ENCODE measurements at places on chromosomes 1 and 21.
A peak's percentile ranks its signal among the peaks of the same experiment; 100 is the strongest.

DNA sequence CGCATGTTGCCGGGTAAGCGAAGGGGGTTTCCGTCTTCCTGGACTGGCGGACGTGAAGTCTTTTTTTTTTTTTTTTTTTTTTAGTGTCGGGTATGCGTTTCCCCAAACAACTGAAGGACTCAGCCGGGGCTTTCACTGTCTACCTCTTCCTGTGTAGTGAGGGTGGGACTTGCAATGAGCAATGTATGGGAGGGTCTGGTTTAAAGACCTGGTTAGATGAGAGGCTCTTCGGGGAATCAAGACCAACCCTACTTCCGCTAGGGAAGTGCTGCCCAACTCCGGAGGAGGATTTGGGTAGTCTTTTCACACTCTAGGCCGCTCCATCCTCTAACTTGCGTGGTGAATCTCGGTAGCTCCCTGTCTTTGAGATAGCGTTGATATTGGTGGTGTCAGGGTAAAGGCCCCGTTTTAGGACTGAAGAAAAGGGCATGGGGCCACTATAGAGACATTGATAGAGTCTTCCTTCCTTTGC is 754 bp downstream of the PRRC2C start:
- DNase-seq = peak; percentile 59

DNA sequence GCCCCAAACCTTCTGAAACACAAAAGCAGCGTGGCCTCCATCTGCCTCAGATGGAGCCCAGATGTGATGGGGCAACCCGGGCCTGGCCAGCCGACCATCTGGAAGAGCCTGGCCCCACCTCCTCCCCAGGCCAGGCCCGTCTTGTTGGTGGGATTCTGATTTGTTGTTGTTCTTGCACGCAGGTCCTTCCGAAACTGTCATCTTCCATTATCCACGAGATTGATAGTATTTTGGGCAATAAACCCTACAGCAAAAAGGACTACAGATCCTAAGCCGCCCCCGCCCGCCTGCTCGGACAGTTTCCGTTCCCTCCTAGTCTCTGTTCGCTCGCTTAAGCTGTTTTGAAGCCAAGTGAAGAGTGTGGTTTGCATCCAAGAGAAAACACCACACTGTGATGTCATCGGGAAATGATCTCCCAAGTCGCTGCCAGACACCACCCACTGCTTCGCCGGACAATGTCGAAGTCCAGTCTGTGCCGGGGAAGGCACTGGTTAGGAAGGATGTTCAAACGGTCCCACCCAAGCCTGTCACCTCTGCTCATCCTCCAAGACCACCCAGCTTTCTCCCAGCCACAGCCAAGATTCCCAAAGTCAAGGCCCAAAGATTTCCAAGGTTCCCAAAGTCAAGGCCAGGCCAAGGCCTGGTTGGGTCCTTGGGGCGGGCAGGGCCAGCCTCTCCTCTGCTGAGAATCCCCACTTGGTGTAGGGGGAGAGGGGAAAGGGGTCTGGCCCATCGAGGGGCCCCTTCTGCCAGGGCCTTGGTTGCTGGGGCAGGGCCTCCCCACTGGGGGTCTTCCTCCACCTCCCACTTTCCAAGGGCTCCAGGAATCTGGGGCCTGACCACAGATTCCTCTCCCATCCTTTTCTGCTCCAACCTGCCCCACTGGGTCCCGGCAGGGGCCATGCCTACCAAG is 52.9 kb downstream of the KCNAB2 start:
- DNase-seq = no peak

- DNase-seq = no peak
Observed at GRCh38 chr1:33030575-33030974, 6.1 kb downstream of the AK2 start.

- no peak for DNase-seq
Observed at GRCh38 chr21:39675590-39675989, 62.9 kb downstream of the B3GALT5 start.

DNA sequence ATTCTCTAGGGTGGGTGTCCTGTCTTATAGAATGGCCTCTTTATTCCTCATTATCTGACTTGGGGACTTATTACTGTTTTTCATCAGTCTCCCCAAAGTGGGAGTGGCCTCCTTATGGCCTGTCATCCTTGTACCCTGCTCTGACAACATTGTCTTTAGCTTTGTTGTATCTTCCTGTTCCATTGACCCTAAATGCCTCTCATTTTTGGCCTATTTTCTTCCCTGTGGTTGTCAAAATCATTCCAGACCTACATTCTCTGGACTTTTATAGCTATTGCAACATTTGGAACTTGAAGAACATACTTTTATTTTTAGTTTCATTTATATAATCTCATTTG is 9.7 kb downstream of the SFT2D2 start:
- no peak for DNase-seq

- DNase-seq = no peak
Observed at GRCh38 chr1:33260439-33260838, 4.1 kb downstream of the ZNF362 start.

GRCh38 chr1:172417557-172417956 is 2.9 kb upstream of the C1orf105 start:
- no peak for DNase-seq

DNA sequence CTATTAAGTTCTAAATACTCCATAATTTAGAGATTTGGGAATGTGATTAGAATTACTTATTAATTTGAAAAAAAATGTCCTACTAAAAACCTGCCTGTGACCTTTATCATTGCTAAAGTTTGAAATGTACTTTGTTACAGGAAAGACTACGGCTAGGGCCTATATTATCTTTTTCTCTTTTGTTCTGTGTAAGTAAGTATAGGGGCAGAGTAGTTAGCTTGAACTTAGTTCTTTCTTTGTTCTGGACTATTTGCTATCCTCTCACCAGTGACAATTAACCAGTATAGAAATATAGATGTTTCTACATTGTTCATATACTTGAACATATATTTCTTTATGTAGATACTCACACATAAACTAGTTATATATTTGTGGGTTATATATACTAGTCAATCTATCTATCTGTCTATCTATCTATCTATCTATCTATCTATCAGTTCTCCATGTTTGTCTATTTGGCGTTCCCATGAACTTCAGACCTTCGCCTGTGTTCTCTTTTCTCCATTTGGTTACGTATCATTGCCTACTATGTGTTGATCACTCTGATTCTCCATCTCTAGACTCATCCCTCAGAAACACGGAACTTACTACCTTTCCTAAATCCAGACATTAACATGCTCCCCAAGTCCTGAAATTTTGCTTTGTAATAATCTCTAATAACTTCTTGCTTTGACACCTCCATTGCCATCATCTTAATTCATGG is 3.3 kb downstream of the PTPRC start:
- DNase-seq = no peak

DNA sequence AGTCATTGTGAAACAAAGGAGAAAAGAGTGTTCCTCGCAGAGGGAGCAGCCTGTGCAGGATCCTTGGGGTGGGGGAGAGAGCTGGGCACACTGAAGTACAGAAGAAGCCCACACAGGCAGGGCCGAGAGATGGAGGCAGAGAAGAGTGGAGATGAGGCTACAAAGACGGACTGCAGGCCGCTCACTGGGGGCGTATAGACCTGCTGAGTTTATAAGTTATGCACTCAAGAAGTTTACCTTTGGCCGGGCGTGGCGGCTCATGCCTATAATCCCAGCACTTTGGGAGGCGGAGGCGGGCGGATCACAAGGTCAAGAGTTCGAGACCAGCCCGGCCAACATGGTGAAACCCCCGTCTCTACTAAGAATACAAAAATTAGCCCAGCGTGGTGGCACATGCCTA is 7.6 kb upstream of the SLAMF9 start:
- DNase-seq = no peak

GRCh38 chr1:226210571-226211176 is 12.8 kb upstream of the MIXL1 start:
- DNase-seq = no peak

GRCh38 chr21:43893536-43894205 is 28.6 kb downstream of the AGPAT3 start:
- no peak for DNase-seq

GRCh38 chr21:45551316-45551715 is 9.1 kb upstream of the SLC19A1 start:
- DNase-seq = no peak

Measured in stimulated activated CD8-positive, alpha-beta memory T cell treated with anti-CD3 and anti-CD28 coated beads, Interleukin-4, amount 100 ng/mL, for 4 hours (primary cell).